ENCODE measurements at places on chromosomes 7 and 10. TPM values are rescaled to one million over a fixed set of nuclear protein-coding genes. Genes with fewer than 3 reads are reported as not detected.

Gene SLC26A5
- not detected for total RNA-seq

Gene PRLHR
- total RNA-seq = not detected

Gene RAPGEF5
- 75.3 TPM for total RNA-seq

DNA sequence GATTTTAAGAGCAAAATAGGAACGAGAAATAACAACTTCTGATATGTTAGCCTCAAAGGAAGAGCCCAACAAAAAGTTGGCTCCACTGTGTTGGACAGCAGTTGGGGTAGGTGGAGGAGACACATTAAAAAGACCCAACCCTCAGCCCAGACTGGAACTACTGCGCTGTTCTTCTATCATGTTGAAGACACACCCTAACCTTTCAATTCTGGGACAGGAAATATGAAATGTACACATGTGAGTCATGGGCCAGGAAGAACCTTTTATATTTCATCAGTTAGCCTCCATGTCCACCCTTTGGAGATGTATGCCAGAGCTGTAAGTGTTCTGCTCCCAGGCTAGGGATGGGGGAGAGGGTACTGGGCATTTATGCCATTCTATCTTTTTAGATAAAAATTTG is 22.1 kb downstream of the CLDN12 start:
- no peaks in the 10 kb centered on the region for H3K4me1 ChIP-seq
- no peak for DNase-seq
- no peaks in the 10 kb centered on the region for H3K27me3 ChIP-seq
- H3K36me3 ChIP-seq = no peaks in the 10 kb centered on the region
- H3K4me3 ChIP-seq = no peak overlapping the region

GRCh38 chr7:47267346-47267745 is 314.6 kb downstream of the TNS3 start:
- H3K27ac ChIP-seq = no peak overlapping the region
- H3K4me1 ChIP-seq = peaks cover 25% of the 10 kb centered on the region

- no peaks in the 10 kb centered on the region for H3K36me3 ChIP-seq
- H3K27me3 ChIP-seq = no peaks in the 10 kb centered on the region
- no peak overlapping the region for H3K4me3 ChIP-seq
- H3K27ac ChIP-seq = no peak overlapping the region
Measured at GRCh38 chr10:124279882-124280281, 138.8 kb downstream of the OAT start.

- no peaks in the 10 kb centered on the region for H3K27me3 ChIP-seq
- H3K4me1 ChIP-seq = no peaks in the 10 kb centered on the region
- no peak overlapping the region for H3K27ac ChIP-seq
- no peak overlapping the region for H3K4me3 ChIP-seq
Measured at GRCh38 chr7:50974240-50974639, 191.5 kb upstream of the GRB10 start.
